ENCODE measurements at places on chromosomes 5 and 9.
A peak's percentile ranks its signal among the peaks of the same experiment; 100 is the strongest.

DNA sequence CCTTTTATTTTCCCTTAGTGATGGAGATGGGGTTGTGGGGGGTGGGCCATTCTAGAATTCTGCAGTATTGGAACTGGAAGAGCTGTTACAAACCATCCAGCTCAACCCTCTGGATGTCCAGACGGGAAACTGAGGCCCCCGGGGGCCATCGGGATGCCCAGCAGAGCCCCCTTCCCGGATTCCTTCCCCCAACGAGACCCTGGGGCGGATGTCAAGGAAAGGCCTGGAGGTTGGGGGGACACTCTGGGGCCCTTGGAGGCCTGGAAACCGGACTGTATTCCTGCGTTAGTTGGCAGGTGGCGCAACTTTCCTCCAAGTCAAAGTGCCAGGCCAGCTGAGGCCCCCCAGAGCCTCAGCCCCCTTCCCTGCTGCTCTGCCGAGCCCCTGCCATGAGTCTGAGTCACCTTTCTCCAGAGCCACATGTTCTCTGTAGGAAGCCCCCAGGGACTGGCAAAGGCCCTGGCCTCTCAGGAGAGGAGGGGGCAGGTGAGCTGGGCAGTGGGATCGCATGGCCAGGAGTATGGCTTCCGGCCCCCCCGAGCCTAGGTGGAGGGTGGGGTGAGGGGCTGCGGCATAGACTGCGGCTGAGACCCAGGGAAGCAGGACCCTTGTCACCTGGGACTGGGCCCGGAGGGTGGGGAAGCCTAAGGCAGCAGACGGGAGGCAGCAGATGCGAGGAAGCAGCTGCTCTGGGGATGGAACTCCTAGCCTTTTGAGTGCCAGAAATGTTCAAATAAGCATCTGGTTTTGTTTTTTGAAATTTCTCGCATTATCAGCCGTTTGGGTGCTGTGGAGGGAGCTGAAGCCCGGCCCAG, 17.8 kb upstream of the FIBCD1 start:
- DNase-seq, result no peak

- no peak for DNase-seq
Measured at GRCh38 chr9:122340161-122340560, 30.7 kb upstream of the PTGS1 start.

DNA sequence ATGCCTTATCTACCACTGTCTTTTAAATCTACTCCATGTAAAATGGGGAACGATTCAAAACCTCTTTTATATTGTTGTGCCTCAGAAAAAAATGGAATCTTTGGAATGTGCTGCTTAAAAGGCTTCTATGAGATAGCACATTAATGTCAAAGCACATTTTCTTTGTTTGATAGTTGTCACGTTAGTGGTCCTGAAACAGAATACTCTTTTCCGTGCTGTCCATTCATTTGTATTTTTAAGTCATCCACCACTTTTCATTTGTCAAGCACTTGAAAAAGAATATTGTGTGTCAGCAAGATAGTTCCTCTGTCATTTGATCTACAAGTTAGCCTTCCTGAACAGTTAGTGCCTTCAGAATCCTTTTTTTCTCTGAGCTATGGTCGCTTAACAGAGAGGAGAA, 246.9 kb downstream of the MAST4 start:
- DNase-seq, result no peak

GRCh38 chr9:125484350-125485282, 222.4 kb downstream of the MAPKAP1 start:
- DNase-seq, result peak; percentile 84

GRCh38 chr5:157108976-157109375, at the start of gene HAVCR2:
Gene HAVCR2, minus strand, starts transcription at chr5:157109044. Its CDS starts 61 bp downstream, at chr5:157108983.
- no peak for DNase-seq

- DNase-seq, result no peak
Measured at GRCh38 chr9:137367506-137368430, 55.2 kb downstream of the EXD3 start.

DNA sequence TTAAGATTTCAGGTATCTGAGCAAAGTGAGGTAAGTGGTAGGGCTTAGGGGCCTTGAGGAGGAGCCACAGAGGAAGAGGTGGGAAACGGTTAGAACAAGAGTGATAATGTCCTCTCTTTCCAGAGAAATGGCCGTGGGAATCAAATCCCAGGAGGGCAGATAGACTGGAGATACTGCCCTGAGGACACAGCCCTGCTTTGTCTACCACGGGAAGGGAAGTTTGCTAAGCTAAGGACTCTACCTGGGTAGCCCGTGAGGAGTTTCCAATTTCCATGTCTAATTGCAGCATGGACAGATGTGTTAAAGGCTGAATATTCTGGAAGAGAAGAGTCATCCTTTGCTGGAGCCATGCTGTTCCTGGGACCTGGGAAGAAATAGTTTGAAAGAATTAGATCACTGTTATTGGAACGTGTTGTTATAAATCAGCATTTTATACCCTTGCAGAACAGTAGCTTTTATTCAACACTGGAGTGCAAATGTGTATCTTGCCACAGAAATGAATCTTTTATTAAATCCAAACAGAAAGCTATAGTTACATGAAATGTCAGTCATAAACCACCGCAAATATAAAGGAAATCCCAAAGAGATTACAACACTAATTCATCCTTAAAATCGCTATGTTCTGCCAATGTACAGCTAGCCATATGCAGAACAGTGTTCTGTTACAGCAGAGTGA, 133.2 kb upstream of the LHFPL2 start:
- DNase-seq, result no peak

DNA sequence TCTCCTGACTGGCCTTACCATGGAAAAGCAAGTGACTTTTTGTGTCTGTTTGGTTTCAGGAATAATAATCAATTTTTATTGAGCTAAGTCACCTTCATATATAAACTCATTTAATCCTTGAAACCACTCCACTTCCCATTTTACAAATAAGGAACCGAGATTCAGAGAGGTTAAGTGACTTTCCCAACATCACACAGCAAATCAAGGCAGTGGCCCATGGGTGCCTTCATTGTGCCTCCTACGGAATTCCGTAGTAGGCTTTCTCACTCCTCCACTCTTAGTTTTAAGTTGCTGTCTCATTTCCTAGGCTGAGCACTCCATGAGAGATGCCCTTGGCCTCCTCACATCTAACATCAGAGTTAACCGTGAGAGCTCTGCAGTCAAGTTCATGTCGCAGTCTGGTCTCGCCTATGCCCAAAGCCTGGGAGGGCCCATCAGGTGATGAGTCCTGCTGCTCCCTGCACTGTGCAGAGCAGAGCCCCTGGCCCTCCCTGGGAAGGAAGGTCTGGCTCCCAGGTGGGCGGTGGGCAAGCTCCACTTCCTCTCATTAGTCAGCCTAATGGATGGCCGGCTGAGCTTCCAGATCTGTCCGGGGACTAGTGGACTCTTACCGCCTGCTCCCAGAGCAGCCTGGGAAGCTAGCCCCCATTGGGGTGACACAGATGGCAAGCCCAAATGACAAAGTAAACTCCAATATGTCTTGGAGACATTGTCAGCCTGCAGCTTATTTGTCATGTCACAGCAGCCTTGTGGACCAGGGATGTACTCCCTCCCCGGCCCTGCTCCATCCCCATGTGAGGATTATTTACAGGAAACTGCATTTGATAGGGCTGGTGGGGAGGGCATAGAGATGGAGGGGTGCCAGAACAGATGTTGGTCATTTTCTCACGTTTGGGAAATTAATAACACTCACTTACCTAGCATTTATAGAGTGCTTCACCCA, 123.4 kb downstream of the MVB12B start:
- no peak for DNase-seq

DNA sequence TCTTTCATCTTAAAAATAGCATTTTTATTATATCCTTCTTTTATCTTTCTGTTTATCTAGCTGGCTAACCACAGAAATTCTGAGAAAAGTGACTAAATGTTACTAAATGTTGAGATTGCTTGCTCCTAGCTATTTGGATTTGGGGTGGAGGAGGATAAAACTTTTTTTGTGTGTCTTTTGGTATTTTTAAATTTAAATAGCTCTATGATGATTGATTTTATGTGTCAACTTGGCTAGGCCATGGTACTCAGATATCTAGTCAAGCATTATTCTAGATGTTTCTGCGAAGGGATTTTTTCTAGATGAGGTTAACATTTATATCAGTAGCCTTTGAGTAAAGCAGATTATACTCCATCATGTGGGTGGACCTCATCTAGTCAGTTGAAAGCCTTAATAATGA, 75.0 kb downstream of the GCNT1 start:
- no peak for DNase-seq

DNA sequence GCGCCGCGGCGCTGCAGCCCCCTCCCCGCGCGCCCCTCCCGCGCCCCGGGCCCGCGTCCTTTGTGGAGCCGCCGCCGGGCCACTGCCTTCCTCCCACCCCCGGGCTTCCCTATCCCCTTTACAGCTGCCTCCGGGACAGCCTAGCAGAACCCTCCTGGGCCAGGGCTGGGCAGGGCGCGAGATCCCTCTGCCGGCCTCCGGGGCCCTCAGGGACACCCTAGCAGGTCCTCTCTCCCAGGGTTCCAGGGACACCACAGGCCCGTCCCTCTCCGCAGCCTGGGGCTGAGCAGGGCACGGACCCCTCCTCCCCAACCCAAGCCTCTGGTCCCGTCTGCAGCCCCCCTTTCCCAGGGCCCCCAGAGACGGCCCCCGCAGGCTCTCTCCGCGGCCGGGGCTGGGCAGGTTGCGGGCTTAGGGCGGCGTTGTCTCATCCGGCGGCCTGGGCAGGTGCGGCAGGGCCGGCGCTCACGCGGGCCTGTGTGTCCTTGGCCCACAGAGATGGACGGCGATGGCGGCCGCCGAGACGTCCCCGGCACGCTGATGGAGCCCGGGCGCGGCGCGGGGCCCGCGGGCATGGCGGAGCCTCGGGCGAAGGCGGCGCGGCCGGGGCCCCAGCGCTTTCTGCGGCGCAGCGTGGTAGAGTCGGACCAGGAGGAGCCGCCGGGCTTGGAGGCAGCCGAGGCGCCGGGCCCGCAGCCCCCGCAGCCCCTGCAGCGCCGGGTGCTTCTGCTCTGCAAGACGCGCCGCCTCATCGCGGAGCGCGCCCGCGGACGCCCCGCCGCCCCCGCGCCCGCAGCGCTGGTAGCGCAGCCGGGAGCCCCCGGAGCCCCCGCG, 710 bp downstream of the WNK2 start:
- no peak for DNase-seq

- DNase-seq, result no peak
Measured at GRCh38 chr9:133750982-133751649, 13.0 kb upstream of the SARDH start.

DNA sequence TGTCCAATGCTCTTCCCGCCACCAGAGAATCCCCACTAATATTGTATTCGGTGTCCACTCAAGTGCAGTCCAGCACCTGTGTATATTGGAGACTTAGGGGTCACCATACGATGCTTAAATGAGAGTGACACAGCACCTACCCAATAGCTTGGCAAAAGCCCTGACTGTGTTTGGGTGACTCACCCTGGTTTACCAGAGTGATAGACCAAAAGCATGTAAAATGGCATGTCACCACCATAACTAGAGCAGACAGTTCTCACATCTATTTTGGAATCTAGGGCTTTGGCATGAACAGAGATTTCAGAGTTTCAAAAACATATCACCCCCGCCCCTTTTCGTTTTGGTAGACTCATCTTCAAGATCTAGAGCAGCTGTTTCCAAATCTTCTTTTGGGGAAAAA, 217.3 kb upstream of the RASEF start:
- DNase-seq, result no peak

DNA sequence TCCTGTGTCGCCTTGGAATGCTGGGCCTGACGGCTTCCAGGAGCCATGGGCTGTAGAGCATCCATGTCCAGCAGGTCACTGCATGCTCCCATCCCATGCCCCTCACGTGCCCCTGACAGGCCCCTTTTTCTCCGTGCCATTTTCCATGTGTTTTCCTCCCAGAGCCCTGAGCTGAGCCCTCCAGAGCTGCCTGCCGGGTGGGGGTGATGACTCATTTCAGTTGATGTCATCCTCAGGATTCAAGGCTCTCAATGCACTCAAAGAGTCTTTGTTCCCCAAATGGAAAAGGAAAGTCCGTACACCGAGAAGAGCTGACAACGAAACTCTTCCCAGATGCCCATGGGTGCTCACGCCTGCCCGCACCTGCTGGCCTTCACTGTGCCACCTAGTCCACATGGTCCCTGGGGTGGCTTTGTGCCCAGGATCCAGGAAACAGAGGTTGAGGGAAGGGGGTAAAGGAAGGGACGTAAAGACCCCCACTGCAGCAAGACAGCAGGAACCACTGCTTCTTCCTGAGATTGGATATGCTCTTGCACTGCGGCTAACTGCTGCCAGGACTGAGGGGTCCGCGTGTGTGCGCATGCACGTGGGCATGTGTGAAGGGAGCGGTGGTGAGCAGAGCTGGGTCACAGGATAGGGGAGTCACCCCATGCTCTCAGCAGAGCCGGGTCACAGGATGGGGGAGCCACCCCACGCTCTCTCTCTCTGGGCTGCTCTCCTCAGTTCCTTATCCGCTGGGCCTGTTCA, 27.6 kb downstream of the COL15A1 start:
- no peak for DNase-seq

GRCh38 chr9:120730654-120731514, 16.6 kb upstream of the MEGF9 start:
- DNase-seq, result peak; percentile 53

GRCh38 chr9:5712651-5713390, 83.9 kb downstream of the RIC1 start:
- no peak for DNase-seq

DNA sequence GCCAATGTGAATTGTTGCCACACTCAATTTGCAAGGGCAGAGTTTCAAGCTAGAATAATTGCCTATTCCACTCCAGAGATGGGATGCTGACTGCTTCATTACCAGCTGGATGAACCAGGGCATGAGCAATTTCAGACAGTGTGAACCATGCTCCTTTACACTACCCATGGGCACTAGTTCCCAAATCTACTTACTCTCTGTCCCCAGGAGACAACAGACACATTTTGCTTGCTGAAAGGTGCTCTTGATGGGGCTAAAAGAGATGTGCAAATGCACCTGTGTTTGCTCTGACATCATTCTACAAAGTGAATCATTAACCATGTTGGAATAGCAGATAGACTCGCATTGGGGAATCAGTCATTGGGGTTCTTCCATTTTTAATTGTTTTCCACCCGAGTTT, 522.3 kb upstream of the NUDT12 start:
- no peak for DNase-seq

DNA sequence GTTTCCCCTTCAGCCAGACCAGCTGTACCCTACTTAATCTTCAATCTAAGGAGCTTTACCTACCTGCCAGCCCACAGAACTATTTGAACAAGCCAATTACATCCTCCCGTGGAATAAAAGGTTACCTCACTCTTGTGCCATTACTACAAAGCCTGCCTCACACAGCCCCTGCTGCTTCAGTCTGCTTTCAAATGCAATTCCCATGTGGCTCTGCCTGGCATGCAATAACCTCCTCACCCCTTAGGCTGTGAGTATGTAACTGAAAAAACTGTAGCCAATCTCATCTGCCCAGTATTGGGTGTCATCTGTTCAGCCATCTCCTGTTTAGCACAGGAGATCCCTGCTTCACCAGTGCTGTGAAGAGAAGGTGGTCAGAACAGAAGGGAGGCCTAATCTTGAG, 6.1 kb upstream of the GCNT1 start:
- no peak for DNase-seq

Data from BJ (cell line).